ENCODE measurements at places on chromosomes 1 and 21.

- DNase-seq = no peak
Observed at GRCh38 chr21:15209224-15209623, 144.4 kb upstream of the NRIP1 start.

DNA sequence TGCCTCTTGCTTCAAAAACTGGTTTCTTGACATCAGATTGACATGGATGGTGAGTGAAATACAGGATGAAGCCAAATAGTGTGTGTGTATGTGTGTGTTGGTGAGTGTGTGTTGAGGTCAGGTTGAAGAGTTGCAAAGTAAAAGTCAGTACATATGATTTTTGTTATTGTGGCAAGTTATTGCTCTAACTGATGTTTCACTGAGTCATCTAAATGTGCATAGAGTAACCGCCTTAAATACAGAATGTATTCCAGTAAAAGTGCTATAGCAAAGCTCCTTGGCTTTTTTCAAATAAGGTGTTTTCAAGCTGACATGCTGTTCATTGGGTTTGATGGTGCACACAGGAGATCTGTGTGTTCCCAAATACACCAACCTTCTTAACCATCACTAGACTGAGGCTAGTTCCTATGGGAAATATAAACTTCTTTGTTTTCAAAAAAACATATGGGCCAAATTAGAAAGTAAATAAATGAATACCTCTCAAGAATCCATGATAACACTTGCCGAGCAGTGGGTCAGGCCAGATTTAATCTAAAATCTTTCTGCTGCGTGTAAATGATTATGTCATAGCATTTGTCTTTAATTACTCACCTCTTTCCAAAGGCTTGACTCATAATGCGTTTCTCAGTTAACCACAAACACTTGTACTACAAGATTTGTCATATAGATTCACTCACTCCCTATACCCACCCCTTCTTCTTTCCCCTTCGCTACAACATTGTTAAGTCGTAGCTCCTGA lies 151.1 kb downstream of the LYPLAL1 start:
- DNase-seq = no peak

DNA sequence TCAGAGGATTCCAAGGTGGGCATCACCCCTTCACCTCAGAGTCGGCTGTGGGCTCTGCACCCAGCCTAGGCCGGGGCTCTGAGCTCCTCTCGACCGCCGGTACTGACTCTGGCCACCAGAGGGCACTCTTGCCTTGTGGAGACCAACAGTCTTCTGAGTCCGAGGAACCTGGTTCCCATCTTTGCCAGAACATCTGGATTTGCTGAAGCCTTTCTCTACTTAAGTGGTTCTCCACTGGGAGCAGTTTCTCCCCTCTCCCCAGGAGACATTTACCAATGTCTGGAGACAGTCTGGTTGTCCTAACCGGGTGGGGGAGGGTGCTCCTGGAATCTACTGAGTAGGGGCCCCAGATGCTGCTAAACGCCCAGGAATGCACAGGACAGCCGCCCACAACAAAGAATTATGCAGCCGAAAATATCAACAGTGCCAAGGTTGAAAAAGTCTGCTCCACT lies 9.4 kb downstream of the ETV3L start:
- peak; percentile 95 for DNase-seq

- DNase-seq = no peak
Observed at GRCh38 chr1:40185951-40186864, 25.0 kb downstream of the RLF start.

GRCh38 chr1:187396226-187396625 lies 567.5 kb downstream of the PLA2G4A start:
- no peak for DNase-seq

GRCh38 chr1:206050655-206051235 lies 2.2 kb upstream of the RHEX start:
- no peak for DNase-seq

DNA sequence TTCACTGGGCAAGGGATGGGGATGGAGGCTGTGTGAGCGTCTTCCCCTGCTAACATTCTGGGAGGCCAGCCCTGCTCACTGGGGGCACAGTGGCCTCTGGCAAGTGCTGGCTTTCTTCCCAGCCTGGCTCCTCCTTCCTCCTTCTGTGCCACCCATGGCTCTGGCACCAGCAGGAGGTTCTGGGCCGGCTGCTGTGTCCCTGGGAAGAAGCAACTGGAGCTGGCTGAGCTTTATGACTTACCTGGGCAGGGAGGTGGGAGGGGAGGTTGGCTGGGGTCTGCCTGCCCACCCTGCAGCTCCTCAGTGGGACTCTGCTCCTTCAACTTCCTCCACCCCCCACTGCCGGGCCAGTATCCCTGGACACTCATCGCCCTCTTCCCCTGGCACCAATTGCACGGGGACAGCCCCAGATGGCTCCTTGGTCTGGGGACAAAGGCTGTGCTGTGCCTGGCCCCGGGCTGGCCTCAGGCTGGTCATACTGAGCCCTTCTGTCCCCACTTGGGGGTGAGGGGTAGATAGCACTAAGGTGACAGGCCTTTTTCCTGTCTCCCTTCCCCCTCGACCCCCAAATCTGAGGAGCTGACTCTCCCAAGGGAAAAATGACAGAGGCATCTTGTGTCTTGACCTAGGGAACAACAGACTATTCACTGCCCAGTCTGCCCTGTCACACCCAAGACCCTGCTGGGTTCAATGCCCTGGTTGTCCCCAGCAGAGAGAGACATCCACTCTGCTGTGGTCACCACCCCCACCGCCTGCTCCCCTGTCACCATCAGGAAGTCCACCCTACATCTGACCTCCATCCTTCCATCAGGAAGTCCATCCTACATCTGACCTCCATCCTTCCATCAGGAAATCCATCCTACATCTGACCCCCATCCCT lies 14.4 kb downstream of the CDK18 start:
- DNase-seq = no peak

GRCh38 chr1:110872745-110873720 lies at the start of gene CD53:
TSS of gene CD53 (plus strand) at chr1:110873148. CDS start at chr1:110891409, 18,261 bp downstream.
- no peak for DNase-seq

DNA sequence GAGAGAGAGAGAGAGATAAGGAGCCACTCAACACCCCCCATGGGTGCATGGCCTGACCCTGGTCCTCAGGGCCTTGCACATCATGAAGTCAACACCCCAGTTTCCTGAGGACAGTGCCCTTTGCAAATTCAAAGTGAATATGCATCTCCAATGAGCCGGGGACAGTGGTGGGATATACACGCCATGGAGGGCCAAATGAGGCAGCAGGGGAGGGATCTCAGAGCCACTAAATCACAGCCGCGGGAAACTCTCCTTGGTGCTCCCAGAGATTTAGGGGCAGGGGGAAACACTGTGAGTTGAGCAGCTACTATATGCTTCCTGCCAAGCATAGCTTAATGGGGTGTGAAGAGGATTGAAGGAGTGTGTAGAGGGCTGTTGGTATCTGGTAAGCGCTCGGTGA lies 35.5 kb downstream of the MATN1 start:
- no peak for DNase-seq

DNA sequence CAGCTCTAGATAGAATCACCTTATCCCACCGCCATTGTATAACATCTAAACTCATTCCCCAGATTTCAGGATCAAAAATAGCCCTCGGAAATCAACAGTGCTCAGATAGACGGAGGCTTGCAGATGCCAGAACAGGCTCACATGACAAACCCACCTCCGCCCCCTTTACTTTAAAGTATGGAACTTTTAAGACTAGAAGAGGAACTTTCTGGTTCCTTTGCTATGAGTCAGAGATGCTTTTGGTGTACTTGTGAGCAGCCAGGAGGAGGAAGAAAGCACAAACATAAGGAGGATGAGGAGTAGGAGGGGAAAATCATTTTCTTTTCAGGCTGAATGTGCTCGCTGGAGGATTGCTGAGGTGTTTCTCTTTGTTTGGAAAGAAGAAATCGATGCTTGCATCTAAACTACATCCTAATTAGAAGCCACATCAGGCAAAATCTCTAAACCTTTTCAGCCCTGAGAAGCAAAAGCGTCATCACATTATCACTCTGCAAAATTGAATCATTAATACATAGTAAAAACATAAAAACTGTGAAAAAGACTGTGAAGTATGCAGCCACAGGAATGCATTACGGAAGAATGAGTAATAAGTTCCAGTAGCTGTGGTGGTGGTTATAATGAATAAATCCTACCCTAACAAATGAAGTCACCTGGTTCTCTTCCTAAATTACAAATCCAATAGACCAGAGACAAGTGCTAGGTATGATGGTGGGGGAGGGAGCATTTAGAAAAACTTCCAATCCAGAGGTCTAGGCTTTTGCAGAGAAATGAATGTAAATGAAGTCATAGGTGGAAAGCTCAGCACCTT lies 251.3 kb downstream of the KCNH1 start:
- no peak for DNase-seq

- DNase-seq = no peak
Observed at GRCh38 chr1:199862047-199862446, 165.5 kb upstream of the NR5A2 start.

DNA sequence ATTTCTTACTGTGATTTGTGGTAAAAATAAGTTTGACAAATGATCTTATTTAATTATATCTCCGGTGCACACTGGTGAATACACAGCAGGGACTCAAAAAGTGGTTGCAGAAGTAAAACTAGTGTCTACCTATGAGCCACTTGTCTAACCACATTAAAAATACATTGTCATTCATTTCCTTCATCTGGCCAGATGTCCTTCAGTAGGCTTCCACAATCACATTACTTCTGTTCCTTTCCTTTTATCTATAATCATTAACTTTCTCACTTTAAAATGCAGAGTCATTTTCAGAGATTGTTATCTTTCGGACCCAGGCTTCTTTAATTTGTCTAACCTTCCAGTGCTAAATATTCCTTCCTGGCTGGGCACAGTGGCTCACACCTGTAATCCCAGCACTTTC lies 3.0 kb downstream of the RBBP5 start:
- no peak for DNase-seq

All from osteocyte (in vitro differentiated cells).